Prostate gland (tissue), 2 donors: ENCODE measurements at places on chromosomes 13 and 19.
A peak's percentile ranks its signal among the peaks of the same experiment; 100 is the strongest.

- no peak for DNase-seq
- no peaks in the 10 kb centered on the region for H3K36me3 ChIP-seq
- no peak overlapping the region for H3K4me3 ChIP-seq
- H3K27ac ChIP-seq = no peak overlapping the region
- no peaks in the 10 kb centered on the region for H3K27me3 ChIP-seq
- no peaks in the 10 kb centered on the region for H3K4me1 ChIP-seq
Measured at GRCh38 chr13:112761701-112762689, 72.2 kb downstream of the ATP11A start.

DNA sequence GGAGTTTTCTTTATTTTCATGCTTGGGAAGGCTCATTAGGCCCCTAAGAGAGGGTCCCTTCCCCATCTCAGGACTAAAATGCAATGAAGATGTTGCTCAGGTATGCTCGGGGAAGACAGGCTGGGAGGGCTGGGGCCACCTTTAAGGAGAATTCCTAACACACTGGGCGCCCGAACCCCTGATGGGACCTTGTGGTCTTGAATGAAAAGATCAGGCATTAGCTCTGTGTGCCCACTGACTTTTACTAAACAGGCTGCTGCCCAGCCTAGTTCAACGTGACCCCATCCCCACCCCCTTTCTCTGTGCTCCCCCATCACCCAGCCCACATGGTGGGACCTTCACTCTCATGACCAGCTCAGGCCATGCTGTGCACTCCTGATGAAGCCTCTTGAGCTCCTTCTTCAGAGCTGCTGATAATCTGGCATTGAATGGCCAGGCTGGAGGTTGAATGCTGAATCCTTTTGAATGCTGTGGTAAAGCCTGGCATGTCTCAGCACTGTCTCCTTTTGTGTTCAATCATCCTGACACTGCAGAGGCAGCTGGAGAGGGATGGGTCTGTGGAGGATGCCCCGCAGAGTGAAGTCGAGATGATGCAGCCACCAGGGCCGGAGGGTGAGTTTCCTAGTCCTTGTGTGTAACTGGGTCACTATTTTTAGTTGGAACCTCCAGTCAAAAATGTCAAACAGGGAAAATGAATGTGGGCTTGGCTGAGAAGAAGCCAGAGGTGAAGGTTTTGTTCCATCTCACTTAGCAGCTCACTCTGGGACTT, 209.1 kb downstream of the UQCRFS1 start:
- no peaks in the 10 kb centered on the region for H3K27me3 ChIP-seq
- no peak overlapping the region for H3K27ac ChIP-seq
- no peak overlapping the region for H3K4me3 ChIP-seq
- H3K4me1 ChIP-seq = no peaks in the 10 kb centered on the region
- H3K36me3 ChIP-seq = no peaks in the 10 kb centered on the region

DNA sequence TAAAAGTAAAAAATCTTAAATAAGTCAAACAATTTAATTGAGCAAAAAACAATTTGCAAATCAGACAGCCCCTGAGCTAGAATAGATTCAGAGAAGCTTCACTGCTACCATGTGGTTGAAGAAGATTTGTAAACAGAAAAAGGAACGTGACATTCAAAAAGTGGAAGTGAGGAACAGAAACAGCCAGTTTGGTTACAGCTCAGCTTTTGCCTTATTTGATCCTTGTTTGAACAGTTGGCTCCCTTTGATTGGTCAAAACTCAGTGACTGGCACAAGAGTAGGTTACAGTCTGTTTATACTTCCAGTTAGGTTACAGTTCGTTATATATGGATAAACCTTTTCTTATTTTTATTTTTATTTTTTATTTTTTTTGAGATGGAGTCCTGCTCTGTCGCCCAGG, 5.8 kb downstream of the ZNF221 start:
- H3K4me1 ChIP-seq = no peaks in the 10 kb centered on the region
- H3K36me3 ChIP-seq = no peaks in the 10 kb centered on the region
- H3K27me3 ChIP-seq = no peaks in the 10 kb centered on the region

- H3K27ac ChIP-seq = no peak within 1 kb of the TSS
- DNase-seq = no peak
- H3K4me3 ChIP-seq = peak within 1 kb of the TSS; percentile 16
- no peaks in the 10 kb centered on the region for H3K27me3 ChIP-seq
- no peaks in the 10 kb centered on the region for H3K36me3 ChIP-seq
Measured at GRCh38 chr13:108269601-108270328, at the start of gene TNFSF13B. TNFSF13B (plus strand) TSS chr13:108269718; CDS start chr13:108269896, 178 bp downstream.

- no peak overlapping the region for H3K4me3 ChIP-seq
- H3K36me3 ChIP-seq = no peaks in the 10 kb centered on the region
- H3K4me1 ChIP-seq = no peaks in the 10 kb centered on the region
- DNase-seq = no peak
- peaks cover 6% of the 10 kb centered on the region for H3K27me3 ChIP-seq
Measured at GRCh38 chr13:35478271-35479037, 2.0 kb upstream of the MAB21L1 start.

DNA sequence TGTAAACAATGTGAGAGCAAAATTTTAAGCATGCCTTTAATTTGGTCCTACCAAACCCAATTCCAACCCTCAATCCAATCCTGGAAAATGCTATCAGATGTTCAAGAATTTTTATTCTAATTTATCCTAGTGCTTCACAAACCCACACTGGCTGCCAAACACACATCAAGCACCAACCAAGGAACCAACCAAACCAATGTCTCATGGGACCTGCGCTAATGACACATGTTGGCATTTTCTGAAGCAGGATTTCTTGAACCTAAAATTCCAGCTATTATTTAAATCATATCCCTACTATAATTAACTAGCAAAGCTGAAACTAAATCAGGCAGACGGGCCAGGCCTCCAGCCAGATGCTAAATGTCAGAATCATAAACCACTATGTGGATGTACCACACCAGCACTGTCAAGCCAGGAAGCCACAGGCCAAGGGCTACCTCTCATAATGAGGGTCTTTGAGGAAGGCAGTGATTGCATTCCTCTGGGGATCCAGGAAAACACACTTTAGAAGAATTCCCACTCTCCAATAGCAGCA, 5.8 kb downstream of the LATS2 start:
- no peaks in the 10 kb centered on the region for H3K36me3 ChIP-seq
- H3K4me3 ChIP-seq = no peak overlapping the region
- H3K27ac ChIP-seq = no peak overlapping the region

DNA sequence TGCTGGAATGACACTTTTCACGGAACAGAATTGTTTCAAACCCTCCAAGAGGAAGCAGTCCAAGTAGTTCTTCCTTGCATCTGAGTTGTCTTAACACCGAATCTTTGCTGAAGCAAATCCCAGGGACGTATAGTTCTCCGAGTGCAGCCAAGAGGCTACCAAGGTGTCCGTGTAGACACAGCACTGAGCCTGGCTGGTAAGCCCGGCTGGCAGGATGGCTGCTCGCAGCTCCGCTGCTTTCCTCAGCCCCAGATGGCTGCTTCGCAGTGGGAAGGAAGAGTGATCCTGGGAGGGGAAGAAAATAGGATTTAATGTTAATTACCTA, 105.0 kb downstream of the SLC7A1 start:
- H3K27me3 ChIP-seq = peaks cover 2% of the 10 kb centered on the region
- no peaks in the 10 kb centered on the region for H3K36me3 ChIP-seq
- DNase-seq = no peak
- H3K4me1 ChIP-seq = no peaks in the 10 kb centered on the region
- H3K27ac ChIP-seq = no peak overlapping the region

GRCh38 chr13:51603716-51604115, 19.5 kb downstream of the WDFY2 start:
- H3K4me1 ChIP-seq = no peaks in the 10 kb centered on the region
- H3K36me3 ChIP-seq = no peaks in the 10 kb centered on the region

- H3K27me3 ChIP-seq = peaks cover 13% of the 10 kb centered on the region
- no peaks in the 10 kb centered on the region for H3K36me3 ChIP-seq
Measured at GRCh38 chr19:30224689-30225606, 147.2 kb upstream of the ZNF536 start.

DNA sequence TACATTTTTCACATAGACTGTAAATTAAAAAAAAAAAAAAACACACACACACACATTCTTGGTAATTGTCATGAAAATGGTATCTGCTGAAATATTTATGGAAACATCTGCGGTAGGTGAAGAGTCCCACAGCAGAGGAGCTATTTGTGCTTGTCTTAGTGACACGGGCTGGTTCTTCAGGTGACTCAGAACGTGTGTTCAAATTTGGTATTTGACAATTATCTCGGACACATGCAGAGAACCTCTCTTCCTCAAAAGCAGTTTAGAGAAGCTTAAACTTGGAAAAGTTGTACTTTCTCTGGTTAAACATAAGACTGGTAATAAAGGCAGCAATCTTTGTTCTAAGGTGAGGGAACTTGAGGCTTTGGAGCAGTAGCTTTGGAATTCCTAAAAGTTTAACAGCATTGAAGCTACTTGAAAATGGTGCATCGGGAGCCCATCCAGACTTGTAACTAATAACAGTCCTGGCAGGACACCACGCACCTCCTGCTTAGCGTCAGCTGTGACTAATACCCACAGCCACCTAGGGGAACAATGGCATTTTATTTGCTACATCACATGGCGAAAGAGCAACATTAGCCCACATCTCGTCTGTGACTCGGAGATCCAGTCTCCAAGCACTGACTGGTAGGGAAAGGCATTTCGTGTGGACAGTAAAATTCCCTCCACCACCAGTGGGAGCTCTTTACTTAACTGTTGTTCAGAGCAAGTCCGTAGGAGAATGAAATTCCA, 1505.1 kb upstream of the SLC10A2 start:
- H3K4me1 ChIP-seq = peaks cover 3% of the 10 kb centered on the region
- H3K36me3 ChIP-seq = no peaks in the 10 kb centered on the region
- no peaks in the 10 kb centered on the region for H3K27me3 ChIP-seq
- H3K27ac ChIP-seq = peak overlapping the region; percentile 70
- H3K4me3 ChIP-seq = no peak overlapping the region
- peak; percentile 92 for DNase-seq

DNA sequence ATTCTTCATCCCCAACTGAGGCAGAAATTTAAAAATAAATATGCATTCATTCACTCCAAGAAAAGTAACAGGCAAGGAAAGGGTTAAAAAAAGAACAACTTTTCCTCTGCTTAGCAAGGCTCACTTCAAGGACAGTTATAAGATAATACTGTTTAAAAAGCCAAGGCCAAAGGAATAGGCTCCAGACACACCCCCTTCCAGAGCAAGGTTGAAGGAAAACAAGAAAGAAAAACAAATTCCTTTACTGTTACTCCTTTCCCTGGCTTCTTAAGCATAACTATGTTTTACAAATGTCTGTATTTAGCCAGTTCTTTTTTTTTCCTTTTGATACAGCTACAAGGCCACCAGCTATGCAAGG, 8.5 kb downstream of the SIGLEC11 start:
- no peak overlapping the region for H3K27ac ChIP-seq
- H3K27me3 ChIP-seq = no peaks in the 10 kb centered on the region
- H3K36me3 ChIP-seq = no peaks in the 10 kb centered on the region
- no peak overlapping the region for H3K4me3 ChIP-seq
- no peak for DNase-seq

- no peak overlapping the region for H3K4me3 ChIP-seq
- H3K4me1 ChIP-seq = no peaks in the 10 kb centered on the region
- H3K27me3 ChIP-seq = peaks cover 2% of the 10 kb centered on the region
- no peak overlapping the region for H3K27ac ChIP-seq
Measured at GRCh38 chr13:111371720-111372119, 51.3 kb downstream of the TEX29 start.

DNA sequence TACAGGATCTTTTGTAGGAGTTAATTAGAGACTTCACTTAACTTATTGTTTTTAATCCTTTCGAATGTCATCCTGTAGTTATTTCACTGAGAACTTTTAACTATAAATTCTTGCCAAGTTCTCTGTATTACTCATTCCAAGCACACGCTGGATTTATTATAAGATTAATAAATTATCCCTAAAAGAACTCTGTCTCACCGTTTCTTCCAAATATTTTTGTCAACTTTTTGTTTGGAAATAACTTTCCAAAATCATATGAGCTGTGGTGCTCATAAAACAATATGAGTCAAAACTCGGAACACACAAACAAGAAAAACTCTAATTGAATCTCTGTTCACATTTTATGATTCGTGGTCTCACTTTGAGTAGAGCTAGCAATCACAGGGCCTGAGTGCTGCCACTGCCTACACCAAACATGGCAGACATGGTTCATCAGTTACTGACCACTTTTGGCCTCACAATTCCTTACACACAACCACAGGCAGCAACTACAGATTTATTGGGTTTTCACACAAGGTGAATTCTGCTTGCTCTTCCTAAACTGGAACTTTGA, 412.0 kb downstream of the FGF14 start:
- no peaks in the 10 kb centered on the region for H3K4me1 ChIP-seq
- H3K27me3 ChIP-seq = no peaks in the 10 kb centered on the region

DNA sequence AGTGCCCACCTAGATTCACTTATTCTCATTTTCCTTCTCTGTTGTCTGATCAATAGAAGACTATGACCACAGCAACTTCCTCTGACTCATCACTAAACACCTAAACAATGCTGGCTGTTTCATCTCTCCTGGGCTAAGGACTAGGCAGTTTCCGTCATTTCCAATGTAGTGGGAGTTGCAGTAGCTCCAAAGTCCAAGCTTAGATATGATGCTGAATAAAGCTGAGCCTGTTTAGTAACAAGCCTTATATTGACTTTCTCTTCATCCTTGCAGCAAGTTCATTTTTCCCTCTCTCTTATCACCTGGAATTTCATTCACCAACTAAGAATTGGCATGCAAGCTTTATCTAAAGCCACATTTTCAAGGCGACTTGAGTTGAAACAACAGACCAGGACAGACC, 53.5 kb upstream of the PCDH9 start:
- no peak for DNase-seq
- H3K4me3 ChIP-seq = no peak overlapping the region
- no peaks in the 10 kb centered on the region for H3K36me3 ChIP-seq
- no peaks in the 10 kb centered on the region for H3K4me1 ChIP-seq

DNA sequence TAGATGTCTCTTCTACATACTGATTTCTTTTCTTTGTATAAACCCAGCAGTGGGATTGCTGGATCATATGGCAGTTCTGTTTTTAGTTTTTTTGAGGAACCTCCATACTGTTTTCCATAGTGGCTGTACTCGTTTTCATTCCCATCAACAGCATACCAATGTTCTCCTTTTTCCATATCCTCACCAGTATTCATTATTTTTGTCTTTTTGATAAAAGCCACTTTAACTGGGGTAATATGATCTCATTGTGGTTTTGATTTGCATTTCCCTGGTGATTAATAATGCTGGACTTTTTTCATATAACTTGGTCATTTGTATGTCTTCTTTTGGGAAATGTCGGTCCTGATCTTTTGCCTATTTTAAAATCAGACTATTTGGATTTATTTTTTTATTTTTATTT, 108.5 kb downstream of the PAN3 start:
- no peak overlapping the region for H3K4me3 ChIP-seq
- H3K4me1 ChIP-seq = no peaks in the 10 kb centered on the region
- DNase-seq = no peak
- no peaks in the 10 kb centered on the region for H3K36me3 ChIP-seq
- H3K27ac ChIP-seq = no peak overlapping the region
- H3K27me3 ChIP-seq = no peaks in the 10 kb centered on the region

GRCh38 chr13:106369091-106369490, 166.4 kb downstream of the EFNB2 start:
- no peaks in the 10 kb centered on the region for H3K27me3 ChIP-seq
- no peak for DNase-seq
- H3K4me1 ChIP-seq = no peaks in the 10 kb centered on the region
- H3K36me3 ChIP-seq = no peaks in the 10 kb centered on the region

GRCh38 chr13:35804901-35805300, 326.3 kb downstream of the DCLK1 start:
- H3K4me1 ChIP-seq = no peaks in the 10 kb centered on the region
- DNase-seq = no peak
- H3K27ac ChIP-seq = no peak overlapping the region

- H3K4me3 ChIP-seq = no peak overlapping the region
- DNase-seq = no peak
- no peaks in the 10 kb centered on the region for H3K36me3 ChIP-seq
Measured at GRCh38 chr19:20209051-20209450, 42.0 kb downstream of the ZNF486 start.
